ENCODE measurements at places on chromosomes 5 and 9.

DNA sequence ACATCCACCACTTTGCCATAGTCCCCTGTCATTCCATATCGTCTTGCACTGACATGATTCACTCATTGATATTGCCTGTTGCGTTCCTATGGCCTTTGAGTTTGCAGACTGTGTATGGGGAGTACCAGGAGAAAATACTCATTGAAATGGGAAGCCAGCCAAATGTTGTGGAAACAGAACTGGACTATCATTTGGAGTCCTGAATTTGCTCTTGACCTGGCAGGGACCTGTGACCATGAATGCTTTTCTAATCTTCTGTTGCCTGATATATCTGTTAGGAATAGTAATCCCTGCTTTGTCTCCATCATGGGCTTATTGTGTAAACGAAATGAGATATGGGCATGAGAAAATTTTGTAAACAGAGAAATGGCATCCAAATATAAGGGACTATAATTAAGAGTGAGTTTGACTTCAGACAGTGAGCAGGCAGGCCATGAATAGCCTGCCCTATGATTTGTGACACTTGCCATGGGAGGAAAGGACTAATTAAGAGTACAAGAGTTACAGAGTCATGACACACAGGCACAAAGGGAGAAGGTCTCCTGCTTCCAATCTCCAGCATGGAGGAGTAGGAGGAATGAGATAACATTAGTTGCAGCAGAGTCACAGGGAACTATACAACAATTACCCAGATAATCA, 572.9 kb upstream of the SGCD start:
- DNase-seq, result no peak

- no peak for DNase-seq
Measured at GRCh38 chr9:78769690-78770089, 472.8 kb downstream of the PSAT1 start.

DNA sequence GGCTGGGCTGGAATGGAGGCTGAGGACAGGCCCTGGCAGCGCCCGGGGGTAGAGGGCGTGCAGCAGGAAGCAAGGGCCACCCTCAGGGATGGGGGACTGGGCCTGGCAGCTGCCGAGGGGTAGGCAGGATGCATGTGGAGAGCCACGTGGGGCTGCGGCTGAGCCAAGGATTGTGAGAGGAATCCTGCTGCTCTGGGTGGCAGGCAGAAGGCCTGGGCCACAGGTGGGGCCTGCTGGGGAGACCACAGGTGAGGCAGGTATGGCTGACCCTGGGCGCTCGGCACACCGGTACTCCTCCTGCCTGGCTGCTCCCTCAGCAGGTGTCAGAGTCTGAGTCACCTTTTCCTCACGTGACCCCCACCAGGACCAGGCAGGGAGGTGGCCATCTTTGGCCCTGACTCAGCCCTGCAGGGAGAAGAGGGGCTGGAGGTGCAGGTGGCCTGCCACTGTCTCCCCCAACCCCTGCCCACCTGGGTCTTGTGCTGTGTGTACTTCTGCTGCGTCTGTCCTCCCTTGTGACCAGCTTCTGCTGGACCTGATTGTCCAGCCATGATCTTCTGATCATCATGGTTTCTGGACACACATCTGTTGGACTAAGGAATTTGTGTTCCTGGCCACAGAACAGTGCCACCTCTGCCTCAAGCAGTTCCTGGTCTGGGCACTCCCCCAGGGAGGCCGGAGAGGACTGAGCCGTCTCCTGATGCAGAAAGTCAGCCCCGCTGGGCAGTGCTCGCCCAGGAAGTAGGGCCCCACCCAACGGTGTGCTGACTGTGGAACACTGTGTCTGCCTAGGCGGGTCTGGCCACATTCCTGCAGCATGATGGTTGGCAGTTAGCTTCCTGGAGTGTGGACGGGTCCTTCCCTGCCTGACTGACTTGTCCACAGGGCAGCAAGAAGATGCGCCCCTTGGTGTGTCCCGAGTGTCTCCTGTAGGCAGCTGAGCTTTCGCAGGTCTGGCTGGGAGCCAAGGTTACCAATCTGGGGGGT, 6.4 kb downstream of the ARRDC1 start:
- DNase-seq, result no peak

GRCh38 chr9:123881604-123882003, 48.3 kb downstream of the DENND1A start:
- DNase-seq, result no peak

DNA sequence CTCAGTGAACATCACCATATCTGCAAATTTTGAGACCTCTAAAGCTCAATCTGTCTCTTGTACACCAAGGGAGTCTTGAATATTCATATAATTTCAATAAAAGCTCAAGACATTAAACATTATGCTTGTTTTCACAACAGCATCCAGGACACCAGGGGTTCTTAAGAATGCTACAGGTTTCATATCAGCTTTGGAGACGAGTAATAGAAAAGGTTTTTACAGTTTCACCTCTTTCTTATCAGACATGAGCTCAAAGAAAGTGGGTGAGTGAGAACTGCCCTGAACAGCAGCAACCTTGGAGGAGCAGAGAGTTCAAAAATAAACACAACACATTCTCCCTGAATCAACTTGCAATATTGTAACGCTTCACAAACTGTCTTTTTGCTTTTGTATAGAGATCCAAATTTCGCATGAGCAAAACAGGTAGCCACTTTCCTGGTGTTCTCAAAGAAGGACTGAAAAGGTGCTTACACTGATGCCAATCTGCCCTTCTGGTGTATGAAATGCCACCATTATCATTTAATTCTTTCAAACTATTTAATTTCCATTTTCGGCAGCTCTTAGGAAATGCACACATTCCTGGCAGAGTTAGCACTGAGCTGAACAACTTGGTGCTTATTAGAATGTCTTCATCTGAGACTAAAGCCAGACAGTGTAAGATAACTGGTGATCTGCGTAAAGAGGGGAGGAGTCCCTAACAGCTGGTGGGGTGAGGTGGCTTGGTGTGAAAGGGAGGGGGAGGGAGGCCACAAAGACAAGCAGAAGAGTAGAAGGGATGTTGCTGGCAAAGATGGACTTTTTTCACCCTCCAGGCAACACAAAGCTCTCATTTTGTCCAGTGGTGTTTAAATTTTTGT, 535.3 kb downstream of the PDE4D start:
- no peak for DNase-seq

DNA sequence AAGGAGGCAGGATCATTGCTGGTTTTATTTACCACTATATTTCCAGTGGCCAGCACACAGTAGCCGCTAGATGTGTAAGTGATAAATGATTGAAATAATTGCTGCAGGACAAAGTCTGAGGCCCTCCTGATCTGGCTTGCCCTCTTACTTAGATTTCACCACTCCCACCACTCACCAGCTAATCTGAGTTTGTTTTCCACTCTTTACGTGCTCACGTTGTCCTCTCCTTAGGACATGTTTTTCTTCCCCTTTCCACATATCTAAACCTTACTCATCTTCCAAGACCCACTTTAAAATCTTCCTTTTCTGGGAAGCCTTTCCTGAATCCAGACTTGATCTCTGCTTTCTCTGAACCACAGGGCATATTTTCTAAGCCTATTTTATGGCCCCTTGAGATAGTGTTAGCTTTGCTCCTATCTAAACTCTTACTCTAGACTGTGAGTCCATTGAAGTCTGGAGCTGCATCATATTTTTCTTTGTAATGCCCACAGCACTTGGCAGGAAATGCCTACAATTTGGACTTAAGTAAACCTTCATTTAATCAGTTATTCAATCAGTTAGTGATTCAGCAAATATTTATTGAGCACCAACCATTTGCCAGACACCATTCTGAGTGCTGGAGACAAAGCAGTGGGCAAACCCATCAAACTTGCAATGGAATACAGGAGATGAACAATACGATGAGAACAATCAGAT, 2.4 kb downstream of the TLR4 start:
- DNase-seq, result no peak

DNA sequence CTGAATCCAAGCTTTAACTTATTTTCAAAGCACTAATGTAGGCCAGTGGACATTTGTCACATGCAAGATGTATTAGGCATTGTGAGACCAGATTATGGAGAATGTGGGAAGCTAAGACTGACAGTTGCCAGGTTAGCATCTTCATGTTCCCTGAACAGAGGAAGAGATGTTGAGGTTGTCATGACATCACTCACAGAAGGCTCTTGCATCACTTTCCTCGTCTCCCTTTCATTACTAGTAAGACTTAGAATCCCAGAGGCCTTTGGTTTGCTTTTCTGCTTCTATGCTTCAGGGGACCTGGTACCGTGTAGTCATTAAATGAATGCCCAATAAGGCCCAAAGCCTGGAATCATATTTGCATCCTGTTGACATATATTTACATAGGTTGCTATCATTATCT, 76.4 kb upstream of the RPS23 start:
- DNase-seq, result no peak

GRCh38 chr9:112761912-112762655, 11.5 kb downstream of the SNX30 start:
- DNase-seq, result no peak

- no peak for DNase-seq
Measured at GRCh38 chr9:129994882-129995281, 48.1 kb downstream of the FNBP1 start.

- DNase-seq, result no peak
Measured at GRCh38 chr9:102185371-102185770, 446.9 kb upstream of the GRIN3A start.

DNA sequence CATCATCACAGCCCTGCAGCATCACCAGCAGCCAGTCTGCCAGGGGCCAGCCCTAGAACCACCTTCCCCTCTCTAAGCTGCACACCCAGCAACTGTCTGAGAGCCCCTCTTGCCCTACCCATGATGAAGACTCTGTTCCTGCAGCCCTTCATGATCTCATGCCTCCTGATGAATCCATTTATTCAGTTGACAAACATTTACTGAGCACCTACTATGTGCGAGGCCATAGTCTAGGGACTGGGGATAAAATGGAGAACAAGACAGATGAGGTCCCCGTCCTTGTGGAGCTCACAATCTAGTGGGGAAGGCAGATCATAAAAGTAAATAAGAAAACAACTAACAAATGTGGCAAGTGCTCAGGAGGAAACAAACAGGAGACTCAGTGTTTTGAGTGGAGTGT, 96.3 kb downstream of the PCDH1 start:
- DNase-seq, result no peak

DNA sequence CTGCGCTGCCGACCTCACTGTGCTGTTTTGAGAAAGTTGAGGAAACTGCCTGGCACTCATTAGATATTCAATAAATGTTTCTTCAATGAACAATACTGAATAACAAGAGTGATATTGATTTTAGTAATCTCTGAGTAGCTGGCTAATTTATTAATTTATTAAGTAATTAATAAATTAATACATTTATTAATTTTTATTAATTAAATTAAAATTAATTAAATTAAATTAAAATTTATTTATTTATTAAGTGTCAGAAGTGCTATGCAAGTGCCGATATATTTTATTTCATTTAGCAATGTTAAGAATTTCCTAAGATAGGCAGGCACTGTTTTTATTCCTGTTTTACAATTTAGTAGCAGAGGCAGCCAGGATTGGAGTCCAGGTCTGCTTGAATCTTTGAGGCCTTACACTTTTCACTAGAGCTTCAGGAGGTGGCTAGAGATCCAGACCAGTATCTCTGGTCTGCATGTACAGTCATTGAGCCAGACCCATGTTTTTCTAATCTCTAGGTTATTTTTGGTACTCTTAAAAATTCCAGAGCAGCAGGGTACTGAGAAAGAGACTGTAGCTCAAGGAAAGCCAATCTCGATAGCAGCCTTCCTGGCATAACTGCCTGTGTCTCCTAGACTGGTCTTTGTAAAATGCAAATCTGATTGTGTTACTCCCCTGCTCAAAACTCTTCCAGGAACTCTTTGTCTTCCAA, 109.2 kb downstream of the ARHGEF28 start:
- DNase-seq, result no peak

DNA sequence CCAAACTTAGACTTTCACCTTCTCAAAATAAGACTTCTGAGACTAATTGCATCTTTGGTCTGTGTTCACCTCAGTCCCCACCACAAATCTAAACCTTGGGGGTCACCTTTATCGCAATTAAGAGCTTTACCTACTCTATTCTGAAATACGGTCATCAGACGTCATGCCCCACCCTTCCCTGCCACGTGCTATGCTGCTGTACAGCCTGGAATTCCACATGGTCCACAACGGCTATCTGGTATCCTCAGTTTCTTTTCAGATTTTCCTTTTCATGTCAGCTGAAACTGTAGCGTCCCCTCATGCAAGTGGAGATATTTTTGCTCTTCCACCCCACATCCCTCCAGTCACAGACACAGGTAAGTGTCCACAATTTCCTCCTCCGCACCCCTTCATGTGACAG, 511.1 kb downstream of the DIRAS2 start:
- no peak for DNase-seq

DNA sequence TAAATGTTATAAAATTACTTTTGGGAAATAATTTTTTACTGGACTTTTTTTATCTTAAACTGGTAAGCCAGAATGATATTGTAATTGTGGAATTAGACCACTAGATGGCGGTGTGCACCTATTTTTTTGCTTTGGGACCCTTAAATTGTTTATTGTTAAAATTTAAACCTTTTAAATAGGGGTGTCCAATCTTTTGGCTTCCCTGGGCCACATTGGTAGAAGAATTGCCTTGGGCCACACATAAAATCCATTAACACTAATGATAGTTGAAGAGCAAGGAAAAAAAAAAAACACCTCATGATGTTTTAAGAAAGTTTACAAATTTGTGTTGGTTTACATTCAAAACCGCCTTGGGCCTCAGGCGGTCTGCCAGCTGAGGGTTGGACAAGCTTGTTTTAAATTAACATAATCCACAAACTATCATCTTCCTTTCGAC, 28.4 kb upstream of the GADD45G start:
- DNase-seq, result no peak

DNA sequence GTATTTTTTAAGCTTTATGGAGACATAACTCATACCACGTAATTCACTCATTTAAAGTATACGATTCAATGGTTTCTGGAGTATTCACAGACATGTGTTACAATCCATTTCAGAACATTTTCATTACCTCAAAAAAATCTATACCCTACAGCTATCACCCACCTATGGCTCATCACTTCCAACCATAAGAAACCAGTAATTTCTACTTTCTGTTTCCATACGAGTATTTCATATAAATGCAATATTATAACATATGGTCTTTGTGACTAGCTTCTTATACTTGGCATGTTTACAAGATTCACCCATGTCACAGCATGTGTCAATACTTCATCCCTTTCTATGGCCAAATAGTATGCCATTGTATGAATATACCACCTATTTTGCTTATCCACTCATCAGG, 18.8 kb downstream of the UBQLN1 start:
- DNase-seq, result no peak

DNA sequence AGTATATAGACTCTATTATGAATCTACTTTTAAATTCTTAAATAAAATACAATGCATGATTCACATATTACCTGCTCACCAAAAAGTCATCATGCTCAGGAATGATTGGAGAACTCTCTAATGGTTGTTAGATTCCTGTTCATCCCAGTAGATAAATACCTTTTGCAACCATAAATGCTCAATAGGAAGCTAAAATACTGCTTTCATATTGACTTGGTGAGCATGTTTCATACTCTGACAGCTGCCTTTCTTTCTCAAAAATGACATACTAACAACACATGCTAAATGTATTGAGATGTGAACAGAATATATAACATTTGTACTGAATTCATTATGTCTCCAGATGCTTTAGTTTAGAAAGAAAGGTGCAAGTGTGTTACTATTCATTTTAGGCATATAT, 79.6 kb upstream of the SLCO6A1 start:
- DNase-seq, result no peak

- DNase-seq, result no peak
Measured at GRCh38 chr9:95533996-95534680, 17.4 kb upstream of the PTCH1 start.

- DNase-seq, result no peak
Measured at GRCh38 chr5:44774279-44774880, 34.4 kb upstream of the MRPS30 start.
